ENCODE measurements at places on chromosomes 7 and 10.

DNA sequence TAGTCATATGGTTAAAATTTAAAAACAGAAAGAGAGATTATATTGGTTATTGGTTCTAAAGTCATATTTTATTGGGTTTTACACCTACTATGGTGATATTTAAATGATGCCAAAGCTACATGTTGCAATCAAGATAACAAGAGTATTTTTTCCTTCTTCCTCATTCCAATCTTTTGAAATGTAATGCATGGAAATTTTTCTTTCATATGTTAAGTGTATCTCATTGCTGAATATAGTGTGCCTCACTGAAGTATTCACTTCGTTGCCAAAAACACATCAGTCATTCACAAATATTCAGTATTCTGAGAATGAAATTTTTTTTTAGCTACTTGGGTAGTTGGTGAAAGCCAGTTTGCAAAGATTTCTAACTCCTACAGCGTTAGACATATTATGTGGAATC, 19.5 kb downstream of the HDAC9 start:
- no peak for DNase-seq

GRCh38 chr7:68440866-68441265, 1157.4 kb upstream of the AUTS2 start:
- no peak for DNase-seq

DNA sequence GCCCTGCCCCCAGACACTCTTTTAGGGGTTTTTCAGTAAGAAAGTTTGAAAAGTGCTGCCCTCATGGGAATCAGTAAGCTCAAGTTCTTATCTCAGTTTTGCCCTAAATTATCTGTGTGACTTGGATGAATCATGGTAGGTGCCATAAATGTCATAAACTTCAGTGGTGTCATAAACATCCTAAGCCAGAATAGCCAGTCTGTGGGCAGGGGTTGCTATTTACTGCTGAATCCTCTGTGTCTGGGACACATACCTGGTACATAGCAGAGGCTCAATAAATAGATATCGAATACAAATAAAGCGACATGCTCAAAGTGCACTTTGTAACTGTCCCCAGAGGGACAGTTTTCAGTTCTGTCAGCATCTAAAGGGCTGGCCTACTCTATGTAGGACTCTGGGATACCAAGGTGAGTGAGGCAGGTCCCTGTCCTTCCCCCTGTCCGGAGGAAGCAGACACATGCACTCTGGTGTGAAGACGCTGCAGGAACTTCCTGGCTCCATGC, 502.1 kb downstream of the RPS24 start:
- DNase-seq = no peak

DNA sequence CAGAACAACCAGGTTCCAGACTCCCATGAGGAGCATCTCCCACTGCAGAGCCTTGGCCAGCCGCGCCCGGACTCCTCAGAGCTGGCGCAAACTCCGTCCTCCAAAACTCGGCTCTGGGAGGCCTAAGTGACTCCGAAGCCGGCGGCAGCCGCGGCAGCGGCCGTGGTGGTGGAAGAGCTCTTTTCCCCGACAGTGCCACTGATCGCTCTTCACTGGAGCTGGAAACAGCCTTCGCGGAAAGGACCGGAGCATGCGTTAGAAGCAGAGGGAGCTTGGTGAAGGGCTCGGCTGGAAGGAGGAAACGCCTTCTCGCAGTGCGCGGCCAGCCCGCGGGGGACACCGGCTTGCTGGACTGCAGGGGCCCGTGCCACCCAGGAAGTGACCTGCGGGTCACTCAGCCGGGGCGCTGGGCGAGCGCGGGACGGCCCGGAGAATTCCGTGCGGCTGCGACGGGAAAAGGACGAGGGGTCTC, 5.0 kb upstream of the HOXA13 start:
- no peak for DNase-seq

DNA sequence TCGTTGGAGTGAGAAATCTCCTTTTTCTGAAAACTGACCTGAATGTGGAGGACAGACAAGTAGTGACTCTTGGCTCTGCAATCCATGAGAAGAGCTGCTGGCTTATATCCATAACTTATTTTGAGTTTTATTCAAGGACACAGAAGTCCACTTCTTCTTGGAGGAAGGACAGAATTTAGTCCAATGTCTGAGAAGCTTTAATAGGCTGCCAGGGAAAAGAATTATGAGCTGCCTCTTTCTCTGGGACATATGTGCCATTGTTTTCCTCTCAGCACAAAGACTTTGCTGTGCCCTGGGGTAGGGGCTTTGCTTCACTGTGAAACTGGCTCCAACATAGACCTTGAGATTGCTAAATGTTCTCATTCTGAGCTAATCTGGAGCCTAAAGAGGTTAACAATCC, 20.5 kb upstream of the AOC1 start:
- DNase-seq = no peak

- DNase-seq = no peak
Measured at GRCh38 chr7:25596443-25596842, 368.2 kb upstream of the NPVF start.

- no peak for DNase-seq
Measured at GRCh38 chr7:90404777-90405176, 1.5 kb downstream of the CLDN12 start.

GRCh38 chr7:50808282-50808888, 25.7 kb upstream of the GRB10 start:
- DNase-seq = no peak

- no peak for DNase-seq
Measured at GRCh38 chr10:9163699-9164098, 1109.2 kb downstream of the GATA3 start.

GRCh38 chr10:131949041-131949862, 32.5 kb downstream of the BNIP3 start:
- no peak for DNase-seq

GRCh38 chr10:60975716-60976115, 31.7 kb upstream of the RHOBTB1 start:
- peak; percentile 32 for DNase-seq

DNA sequence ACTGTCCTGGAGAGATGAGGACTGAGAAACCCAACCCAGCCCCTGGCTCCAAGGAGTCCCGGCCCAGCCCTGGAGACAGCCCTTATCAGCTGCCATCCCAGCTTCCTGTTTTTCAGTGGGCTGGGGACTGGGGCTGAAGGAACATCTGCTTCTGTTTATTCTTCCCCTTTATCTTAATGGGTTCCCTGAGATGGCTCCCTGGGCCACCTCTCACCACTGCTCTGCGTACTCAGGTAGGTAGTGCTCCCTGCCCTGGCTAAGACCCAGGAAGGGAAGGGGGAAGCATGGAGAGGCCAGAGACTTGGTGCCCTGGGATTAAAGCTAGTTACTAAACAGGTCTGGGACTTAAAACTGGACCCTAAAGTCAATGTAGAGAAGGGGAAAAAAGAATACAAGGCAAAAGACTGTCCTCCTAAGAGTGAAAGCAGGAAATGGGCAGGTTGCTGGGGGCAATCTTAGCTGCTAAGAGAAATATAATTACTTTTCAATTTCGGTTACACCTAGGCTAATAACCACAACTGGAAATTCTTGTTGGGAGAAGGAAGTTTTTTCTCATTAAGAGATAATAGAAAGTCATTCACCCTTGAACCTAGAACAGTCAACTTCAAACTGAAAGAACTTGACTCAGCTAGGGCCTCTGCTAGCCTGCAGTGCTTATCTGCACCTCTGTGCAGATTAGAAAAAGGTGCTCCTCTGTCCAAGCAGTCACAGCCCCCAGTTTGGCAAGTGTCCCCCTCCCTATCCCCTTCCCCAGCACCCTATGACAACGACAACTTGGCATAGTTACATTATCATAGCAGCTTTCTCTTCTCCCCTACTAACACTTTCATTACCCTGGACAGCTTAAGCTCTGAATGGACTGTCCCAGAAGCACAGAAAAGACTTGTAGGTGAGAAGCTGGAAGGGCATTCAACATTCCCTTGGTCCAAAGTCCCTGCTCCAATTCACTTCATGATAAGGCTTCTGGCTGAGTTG, 65.6 kb upstream of the KDM7A start:
- peak; percentile 84 for DNase-seq

- no peak for DNase-seq
Measured at GRCh38 chr7:127961786-127962453, 69.3 kb downstream of the LRRC4 start.

GRCh38 chr7:148083448-148083847, 507.1 kb upstream of the C7orf33 start:
- DNase-seq = no peak

GRCh38 chr7:122970740-122971725, 24.5 kb downstream of the TAS2R16 start:
- DNase-seq = no peak

DNA sequence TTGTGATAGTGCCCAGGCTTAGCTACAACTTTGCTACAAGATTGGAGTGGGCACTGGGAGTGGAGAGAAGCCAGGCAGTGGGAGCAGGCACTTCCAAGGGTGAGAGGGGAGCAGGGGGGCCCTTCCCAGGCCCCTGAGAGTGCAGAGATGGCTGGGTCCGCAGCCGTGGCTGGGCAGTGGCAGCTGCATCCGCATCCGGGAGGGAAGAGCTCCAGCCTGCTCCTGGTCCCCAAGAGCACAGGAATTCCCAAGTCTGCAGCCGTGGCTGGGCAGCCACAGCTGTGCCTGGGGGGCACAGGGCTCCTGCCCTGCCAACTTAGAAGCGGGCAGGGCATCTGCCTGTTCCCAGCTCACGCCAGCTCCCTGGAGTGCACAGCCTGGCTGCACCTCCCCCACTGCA, 124.1 kb upstream of the POM121L12 start:
- DNase-seq = no peak

DNA sequence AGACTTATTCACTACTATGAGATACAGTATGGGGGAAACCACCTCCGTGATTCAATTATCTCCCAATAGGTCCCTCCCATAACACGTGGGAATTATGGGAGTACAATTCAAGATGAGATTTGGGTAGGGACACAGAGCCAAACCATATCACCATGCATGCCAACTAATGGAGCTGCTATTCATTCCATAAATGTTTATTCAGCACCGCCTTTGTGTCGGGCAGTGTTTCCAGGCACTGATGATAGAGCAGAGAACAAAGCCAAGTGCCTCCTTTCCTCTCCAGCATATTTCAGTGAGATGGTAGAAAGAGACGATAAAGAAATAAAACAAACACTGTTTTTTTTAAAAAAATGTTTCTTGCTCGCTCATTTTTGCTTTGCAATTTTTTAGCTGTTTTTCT, 295.9 kb upstream of the FOXK1 start:
- DNase-seq = no peak

DNA sequence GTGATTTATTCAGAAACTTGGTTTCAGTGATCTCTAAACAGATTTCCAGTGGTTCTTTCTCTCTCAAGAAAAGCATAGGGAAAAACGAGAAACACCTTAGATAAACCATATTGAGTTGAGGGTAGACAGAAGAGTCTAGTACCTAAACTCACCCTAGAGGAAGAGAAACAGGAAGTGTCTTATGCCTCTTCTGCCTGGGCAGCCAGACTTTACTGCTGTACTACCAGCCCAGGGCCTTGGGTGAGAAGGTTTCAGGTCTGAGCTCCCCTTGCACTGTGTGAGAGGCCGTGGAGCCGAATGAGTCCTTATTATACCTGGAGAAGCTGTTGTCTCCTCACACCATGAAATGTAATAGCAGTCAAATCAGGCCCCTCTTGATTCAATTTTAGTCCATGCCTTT, 18.2 kb downstream of the HIF1AN start:
- DNase-seq = no peak

DNA sequence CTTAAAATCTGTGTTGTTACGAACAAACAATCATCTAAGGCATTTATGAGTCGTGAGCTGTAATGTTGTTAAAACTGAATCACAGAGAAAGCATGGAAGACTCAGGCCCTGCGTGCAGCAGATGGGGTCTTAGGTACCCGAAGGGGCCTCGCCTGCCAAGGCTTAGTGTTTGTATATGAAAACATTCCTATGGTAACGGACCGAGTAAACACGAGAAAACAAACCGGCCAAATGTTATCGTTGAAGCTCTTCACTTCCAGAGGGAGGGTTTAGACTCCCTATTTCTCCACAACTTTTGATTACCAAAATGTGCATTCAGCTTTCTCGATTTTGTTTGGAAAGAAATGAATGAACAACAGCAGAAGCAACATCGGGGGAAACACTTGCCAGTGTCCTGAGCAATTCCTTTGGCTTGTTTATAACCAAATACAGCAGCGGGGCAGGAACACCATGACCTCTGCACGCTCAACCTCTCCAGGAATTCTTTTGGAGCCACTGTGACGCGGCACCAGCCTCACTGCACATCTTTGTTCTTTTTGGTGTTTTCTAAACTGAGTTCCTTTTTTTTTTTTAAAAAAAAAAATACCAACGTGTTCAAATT, 121.6 kb upstream of the KLF6 start:
- DNase-seq = no peak

- no peak for DNase-seq
Measured at GRCh38 chr10:121292321-121292720, 305.9 kb downstream of the FGFR2 start.

DNA sequence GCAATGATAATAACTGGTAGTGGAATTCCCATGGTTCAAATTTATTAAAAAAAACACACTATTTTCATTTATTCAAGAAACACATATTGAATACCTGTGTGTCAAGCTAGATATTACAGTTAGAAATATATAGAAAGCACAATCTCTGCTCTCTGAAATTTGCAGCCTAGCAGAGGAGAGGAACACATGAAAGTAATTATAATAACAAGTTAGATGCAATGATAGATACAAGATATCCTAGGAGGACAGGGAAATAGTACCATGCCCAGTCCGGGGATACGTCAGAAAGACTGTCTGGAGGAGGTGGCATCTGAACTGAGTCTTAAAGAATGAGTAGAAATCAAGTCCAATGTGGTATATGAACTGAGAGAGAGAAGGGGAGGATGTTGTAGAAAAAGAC, 485.6 kb upstream of the C7orf33 start:
- no peak for DNase-seq

DNA sequence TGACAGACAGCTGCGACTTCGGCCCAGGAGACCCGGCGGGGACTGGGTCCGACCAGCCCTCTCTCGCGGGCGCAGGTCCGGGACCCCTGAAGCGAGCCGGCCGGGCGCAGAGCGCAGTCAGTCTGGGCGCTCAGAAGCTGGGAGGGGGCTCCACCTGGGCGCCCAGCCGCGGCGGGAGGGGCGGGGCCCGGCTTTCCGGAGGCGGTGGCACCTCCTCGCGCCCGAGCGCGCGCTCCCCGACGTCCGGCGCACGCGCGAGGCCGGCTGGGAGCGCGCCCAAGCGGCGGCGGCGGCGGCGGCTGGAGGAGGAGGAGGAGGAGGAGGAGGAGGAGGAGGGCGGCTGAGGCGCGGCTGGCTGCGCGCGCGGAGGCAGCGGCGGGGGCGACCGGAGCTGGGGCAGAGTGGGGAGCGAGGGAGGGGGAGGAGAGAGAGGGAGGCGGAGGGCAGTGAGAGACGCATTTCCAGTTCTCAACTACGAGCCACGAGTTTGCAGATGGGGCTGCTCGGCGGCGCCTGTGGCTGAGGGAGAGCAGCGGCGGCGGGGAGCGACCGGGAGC, at the start of gene PALS2:
TSS of gene PALS2 (plus strand) at position 456 of the 557 bp plus-strand sequence. CDS start 50,216 bp downstream, outside the sequence.
- peak; percentile 71 for DNase-seq

DNA sequence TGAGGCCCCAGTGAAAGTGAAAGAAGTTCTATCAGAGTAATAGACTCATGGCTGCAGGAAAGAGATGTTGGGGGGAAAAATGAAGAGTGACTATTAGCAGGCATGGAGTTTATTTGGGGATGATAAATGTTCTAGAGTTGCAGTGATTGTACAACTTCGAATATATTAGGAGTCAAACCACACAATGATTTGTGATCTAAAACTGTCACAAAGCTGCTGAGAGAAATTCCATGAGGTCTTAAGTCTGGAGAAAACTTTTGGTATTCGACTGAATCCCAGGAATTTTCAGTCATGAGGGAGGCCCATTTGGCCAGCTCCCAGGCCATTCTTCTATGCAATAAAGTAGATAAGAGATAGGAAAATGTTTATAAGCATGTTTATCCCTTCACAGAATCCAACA, 55.9 kb upstream of the UNC5B start:
- DNase-seq = no peak
